Smooth muscle cell of the brain vasculature (primary cell): ENCODE measurements at places on chromosomes 2 and 18.

DNA sequence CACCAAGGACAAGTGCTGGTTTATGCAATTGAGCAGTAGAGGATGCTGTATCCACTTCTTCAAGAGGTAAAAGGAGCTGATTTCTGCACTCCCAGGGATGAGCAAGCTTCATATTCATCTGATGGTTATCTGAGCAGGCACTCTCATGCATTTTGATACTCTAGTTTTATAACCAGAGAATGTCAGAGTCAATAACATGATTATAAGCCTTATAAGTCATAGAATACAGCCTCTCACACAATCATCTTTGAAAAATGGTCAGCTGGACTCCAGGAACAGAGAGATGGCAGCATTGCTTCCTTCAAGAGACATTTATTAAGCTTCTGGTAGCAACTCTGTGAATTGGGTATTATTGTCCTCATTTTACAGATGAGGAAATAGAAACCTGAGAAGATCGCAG, 167.1 kb downstream of the SLC8A1 start:
- no peak for DNase-seq

DNA sequence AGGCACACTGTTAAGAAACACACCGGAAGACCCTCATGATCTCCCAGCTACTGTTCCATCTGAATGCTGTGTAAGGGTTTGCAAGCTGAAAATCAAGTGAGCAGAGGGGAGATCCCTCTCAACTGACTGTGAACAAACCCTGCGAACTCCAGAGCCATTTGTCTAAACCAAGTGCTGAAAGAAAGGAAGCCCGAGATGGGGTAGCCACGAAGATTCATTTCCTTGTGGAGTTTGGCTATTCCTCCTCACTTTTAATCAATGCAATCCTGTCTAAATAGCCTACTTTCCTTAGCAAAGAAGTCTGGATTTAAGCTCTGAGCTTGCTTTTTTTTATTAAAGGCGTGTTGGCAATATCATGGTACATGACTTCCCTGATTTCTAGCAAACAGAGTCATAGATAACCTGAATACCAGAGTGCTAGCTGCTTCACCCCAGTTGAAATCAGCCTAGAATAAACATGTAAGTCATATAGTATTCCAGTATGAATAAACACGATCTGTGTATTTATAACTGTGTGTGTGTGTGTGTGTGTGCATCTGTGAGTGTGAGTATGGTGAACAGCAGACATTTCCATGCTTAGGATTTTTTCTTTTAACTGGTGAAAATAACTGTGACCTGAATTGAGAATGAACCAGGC, 365.2 kb downstream of the ZNF521 start:
- no peak for DNase-seq

- DNase-seq = no peak
Observed at GRCh38 chr2:19882286-19882685, 19.5 kb downstream of the TTC32 start.

DNA sequence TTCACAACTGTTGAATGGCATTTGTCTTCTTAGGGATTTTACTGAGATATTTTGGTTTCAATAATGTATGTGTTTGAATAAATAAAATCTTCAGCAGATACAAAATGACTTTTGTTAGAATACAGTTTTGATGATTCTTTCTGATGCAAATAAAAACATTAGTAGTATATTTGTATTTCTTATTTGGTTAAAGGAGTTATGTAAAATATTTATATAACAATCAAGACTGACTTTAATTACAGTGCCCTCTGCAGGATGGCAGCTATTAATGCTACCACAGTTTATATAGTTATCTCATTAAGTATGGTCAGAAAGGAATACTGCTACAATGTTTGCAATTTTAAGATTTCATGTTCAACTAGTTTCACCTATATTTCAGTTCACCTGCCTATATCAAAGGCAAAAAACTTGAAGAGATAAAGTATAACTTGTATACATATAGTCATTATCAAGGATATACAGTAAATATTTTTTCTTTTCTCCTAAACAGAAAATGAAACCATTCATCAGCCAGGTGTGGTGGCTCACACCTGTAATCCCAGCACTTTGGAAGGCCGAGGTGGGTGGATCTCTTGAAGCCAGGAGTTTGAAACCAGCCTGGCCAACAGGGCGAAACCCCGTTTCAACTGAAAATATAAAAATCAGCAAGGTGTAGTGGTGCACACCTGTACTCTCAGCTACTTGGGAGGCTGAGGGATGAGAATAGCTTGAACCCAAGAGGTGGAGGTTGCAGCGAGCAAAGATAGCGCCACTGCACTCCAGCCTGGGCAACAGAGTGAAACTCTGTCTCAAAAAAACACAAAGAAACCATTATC, 19.8 kb downstream of the ARL5A start:
- DNase-seq = no peak

- no peak for DNase-seq
Observed at GRCh38 chr2:217897091-217897715, 105.6 kb downstream of the TNS1 start.

- DNase-seq = no peak
Observed at GRCh38 chr18:2274613-2275012, 296.7 kb downstream of the METTL4 start.

DNA sequence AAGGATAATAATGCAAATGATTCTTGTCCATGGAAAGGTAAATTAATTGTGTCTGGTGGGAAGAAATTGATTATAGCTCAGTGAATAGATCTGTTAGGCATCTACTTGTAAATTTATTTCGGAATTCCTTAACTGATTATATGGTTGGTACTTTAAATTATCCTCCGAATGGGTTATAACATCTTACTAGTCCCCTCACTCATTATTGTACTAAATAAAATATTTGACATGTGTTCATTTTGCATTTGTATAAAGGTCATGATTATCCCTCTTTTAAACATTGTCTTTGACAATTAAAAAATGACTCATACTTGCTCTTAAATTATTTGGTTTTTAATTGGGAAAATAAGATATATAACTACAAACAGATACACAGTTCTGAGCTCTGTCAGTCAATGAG, 47.4 kb downstream of the CAVIN2 start:
- no peak for DNase-seq

DNA sequence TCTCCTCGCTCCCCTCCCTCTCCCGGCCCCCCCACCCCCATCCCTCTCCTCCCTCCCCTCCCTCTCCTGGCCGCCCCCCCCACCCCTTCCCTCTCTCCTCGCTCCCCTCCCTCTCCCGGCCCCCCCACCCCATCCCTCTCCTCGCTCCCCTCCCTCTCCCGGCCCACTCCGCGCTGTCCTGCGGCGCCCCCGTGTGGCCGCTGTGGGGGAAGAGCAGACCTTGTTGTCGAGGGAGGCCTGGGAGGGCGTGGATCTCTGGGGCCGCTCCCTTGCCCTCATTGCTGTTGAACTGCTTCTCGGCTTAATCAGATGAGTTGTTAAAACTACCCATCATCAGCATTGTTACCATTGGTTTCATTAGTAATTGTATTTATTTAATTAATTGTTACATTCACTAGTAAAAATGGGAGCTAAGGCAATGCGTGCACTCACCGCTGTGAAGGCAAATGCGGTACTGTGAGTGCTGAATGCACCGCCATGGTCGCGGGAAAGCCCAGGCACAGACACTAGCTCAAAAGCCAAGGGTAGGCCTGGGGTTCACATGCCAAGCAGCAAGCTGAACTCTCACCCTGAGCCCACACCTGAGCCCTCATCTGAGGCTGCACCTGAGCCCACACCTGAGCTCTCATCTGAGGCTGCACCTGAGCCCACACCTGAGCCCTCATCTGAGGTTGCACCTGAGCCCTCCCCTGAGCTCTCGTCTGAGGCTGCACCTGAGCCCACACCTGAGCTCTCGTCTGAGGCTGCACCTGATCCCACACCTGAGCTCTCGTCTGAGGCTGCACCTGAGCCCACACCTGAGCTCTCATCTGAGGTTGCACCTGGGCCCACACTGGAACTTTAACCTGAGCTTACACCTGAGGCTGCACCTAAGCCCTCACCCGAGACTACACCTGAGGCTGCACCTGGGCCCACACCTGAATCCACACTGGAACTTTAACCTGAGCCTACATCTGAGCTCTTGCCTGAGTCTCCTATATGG, 8.8 kb downstream of the RTP5 start:
- no peak for DNase-seq

- DNase-seq = no peak
Observed at GRCh38 chr18:63725682-63726480, 23.1 kb downstream of the SERPINB11 start.

- no peak for DNase-seq
Observed at GRCh38 chr2:237122214-237122666, 36.6 kb downstream of the COPS8 start.
